Brain pericyte (primary cell): ENCODE measurements at places on chromosomes 6 and 20.

- no peak for DNase-seq
Observed at GRCh38 chr6:32843331-32843978, 392 bp downstream of the PSMB8 start.

- DNase-seq: no peak
Observed at GRCh38 chr6:137659871-137660270, 165.7 kb upstream of the OLIG3 start.

DNA sequence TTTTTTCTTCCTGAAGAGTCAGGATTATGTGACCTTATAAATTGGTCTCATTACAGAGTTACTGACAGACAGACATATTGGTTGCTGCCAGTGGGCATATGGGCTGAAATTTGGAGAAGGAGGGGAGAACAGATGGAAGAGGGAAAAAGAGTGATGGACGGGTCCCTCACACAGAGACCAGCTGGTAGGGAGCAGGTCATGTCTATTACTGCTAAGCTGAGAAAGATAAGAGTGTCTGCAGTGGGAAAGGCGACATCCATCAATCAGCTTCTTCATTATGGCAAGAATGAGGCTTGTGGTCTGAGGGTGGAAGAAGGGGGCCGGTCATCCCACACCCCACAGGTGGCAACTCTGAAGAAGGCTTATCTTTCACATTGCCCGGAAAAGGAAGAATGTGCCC, 353.8 kb upstream of the RSPO3 start:
- DNase-seq: no peak

DNA sequence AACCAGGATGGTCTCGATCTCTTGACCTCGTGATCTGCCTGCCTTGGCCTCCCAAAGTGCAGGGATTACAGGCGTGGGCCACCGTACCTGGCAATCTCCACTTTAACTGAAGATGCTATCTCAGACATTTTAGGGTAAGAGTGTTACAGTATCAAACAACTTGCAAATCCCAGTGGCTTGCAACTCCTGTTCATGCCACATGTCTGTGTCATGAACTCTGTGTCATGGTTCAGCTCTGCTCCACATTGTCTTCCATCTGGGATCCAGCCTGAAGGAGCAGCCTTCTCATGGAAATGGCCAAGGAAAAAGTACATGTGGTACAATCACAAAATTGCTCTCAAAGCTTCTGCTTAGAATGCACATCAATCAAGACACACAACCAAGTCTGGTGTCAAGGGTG, 114.9 kb downstream of the MAP3K5 start:
- no peak for DNase-seq

DNA sequence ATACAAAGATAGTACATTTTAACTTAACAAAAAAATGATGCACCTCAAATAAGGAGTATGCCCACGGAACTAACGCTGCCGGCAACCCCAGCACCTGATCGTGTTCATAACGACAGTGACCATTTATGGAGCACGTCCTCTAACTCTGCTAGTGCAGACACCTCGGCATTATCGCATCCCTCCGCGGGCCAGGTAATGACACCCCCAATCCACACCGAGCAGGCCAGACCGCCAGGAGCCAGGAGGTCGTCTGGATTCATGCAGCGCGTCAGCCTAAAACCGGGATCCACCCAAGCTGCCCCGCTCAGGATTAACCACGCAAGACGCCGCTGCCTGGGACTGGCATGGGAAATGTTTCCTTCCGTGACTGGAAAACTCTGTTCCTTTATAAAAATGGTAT, 34.1 kb downstream of the DACT2 start:
- no peak for DNase-seq

GRCh38 chr20:10558635-10559187, 115.1 kb downstream of the JAG1 start:
- peak; percentile 58 for DNase-seq

DNA sequence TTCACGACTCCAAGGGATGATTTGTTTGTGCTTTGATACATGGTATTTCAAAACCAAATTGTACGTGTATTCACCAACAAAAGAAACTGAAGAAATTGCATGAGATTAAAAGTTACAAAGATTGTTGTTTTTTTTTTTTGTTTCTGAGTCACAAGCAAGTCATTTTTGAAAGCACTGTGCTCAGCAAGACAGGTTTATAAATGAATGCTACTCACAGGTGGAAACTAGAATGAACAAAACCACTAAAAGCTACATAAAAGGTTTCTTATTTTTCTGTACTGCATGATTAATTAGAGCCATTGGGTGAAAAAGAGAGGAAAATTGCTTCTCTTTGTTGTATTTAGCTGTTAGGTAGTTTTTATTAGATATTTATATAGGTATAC, 90.2 kb upstream of the RIPOR2 start:
- DNase-seq: no peak

DNA sequence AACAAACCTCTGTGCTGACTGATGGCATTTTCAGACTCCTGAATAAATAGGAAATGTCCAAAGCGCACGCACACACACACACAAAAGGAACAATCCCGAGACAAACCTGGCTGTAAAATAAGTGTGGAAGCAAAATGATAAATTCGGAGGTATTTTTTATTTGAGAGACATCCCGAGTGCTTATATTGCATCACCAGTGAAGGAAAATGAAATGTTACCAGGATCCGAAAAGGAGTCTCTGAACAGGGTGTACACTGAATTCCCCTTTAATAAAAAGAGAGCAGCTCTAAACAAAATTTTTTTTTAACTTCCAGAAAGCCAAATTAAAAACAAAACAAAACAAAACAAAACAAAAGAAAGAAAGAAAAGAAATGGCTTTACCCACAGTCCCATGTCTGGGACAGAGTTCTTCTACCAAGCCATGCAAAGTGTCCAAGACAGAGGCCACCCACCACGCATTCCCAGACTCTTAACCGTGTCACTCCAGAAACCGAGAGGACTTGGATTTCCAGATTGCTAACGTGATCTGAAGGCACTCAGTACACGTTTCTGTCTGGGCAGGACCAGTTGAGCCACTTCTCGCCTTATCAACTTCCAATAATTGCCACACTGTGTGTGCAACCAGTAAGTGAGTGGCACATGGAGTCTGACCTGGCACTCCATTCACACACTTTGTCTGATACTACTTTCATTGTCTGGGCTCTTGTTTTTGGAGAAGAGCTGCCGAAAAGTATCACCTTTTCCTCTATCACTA, 817 bp downstream of the ME1 start:
- DNase-seq: no peak

- no peak for DNase-seq
Observed at GRCh38 chr6:118408863-118409262, 139.2 kb upstream of the PLN start.

DNA sequence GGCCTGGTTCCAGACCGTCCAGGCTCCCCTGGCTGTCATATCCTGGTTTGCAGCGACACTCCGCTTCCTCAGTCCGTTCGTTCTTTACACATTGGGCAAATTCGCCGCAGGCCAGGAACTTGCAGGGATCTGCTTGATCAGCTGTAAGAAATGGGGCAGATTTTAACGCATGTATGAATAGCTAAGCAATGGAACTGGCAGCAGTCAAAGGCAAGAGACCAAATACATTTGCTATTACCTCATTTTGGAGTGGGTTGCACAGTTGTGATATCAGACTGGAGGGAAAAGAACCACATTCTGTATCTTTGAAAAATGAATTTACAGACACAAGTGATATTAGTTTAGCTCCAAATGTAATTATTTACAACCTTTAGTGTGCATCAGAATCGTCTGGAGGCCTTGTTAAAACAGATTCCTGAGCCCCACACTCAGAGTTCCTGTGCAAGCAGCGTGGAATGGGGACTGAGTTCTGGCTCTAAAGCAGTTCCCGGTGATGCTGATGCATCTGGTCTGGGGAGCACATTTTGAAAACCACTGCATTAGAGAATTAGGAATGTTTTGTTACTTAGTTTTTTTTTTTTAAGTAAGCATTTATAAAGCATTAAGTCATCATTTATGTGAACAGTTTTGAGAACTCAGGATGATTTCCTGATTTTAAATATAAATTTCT, 141.3 kb downstream of the IMPG1 start:
- DNase-seq: no peak

GRCh38 chr6:24910961-24911725, 24.6 kb downstream of the RIPOR2 start:
- no peak for DNase-seq

DNA sequence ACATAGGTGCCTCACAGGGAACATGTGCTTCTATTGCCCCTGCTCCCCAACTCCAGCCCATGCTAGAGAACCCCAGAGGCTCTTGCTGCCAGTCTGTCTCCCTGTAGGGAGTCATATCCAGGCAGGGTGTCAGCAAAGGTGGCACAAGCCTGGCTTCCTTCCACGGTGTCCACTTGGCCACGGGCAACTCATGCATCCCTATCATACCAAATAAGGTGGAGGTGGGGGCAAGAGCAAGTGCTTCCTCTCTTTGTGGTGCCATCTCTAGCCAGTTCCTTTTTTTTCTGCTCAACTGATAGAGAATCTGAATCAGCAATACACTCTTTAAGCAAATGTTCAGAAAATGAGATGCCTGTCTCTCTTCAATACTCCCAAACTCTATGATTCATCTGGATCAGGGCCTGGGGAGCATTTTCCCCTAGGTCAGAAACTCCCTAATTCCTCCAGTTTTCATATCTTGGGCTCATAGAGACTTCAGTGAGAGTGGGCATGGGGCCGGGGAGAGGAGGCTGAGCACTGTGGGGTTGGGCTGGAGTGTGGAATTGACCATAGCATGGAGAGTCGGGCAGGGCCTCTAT, 105.1 kb upstream of the GPR6 start:
- no peak for DNase-seq

DNA sequence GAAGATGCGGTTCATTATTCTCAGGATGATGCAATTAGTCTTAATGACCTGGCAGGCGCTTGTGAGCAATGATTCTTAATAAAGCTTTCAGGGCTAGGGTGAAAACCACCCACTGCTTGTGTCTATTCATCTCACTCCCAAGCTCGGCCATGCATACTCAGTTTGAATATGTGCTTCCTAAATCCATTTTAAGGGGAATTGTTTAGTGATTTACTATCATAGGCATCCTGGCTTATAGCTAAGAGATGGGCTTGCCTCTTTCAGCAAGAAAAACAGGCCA, 141.1 kb upstream of the SLC24A3 start:
- no peak for DNase-seq

DNA sequence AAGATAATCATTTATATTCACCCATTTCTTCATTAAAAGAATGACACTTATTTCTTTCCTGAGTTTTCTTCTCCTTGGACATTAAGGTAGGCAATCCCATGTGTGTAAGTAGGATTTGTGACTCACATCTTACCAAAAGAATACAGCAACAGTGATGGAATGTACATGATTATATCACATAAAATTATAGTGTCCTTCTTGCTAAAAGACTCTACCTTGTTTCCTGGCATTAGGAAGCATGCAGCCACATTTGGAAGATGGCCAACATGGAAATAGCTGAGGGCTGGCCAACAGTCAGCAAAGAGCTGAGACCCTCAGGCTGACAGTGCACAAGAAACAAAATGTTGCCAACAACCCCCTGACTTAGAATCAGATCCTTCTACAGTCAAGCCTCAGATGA, 327.9 kb upstream of the MARCKS start:
- no peak for DNase-seq

GRCh38 chr20:12289465-12289864, 371.8 kb downstream of the BTBD3 start:
- DNase-seq: no peak

DNA sequence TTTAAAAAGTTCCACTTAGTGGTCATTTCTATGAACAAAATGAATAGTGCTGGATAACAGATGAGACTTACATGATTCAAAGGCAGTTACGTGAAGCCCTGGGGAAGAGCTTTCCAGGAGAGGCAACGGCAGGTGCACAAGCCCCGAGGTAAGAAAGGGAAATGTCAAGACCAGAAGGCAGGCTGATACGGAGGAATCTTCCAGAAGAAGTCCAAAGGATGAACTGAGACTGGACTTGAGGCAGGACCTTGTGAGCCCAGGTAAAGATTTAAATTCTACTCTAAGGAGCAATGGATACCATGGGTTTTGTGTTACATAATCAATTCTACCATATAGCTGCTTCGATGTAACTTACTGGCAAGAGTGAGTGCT, 164.6 kb downstream of the BCAS1 start:
- DNase-seq: no peak

DNA sequence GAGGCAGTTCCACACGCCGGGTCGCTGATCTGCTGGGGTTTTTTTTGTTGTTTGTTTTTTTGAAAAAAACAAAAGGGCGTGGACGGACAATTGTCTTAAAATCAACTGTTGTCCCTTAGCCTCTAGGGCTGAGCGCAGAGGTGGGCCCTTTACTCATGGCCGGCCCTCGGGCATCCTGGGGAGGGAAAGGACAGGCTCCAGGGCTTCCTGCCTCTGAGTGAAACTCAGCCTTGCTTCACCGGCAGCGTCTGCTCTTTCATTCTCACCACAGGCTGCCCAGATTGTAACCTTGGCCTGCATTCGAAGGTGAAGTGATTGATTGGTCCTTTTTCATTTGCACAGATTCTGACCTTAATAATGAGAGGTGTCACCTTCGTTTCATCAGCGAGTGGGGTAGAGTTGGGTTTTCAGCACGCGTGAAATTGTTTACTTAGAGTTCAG, 797 bp downstream of the SMIM13 start:
- no peak for DNase-seq

GRCh38 chr20:7231303-7231702, 463.8 kb downstream of the BMP2 start:
- no peak for DNase-seq

DNA sequence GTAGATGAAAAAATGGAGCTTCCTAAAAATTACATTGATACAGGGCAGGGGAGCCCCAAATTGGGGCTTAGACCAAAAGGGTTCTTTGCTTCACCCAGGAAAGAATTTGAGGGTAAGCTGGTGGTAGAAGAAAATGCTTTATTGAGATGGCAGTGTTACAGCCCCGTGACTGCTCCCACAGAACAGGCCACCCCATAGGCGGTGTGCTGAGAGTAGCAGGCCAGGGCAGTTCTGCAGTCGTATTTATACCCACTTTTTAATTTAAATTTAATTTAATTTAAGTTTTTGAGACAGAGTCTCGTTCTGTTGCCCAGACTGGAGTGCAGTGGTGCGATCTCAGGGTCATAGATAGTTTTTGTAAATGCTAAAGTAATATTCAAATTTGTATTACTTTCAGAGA, 265.0 kb downstream of the CDH26 start:
- no peak for DNase-seq

GRCh38 chr6:113625850-113626249, 231.3 kb upstream of the MARCKS start:
- no peak for DNase-seq

DNA sequence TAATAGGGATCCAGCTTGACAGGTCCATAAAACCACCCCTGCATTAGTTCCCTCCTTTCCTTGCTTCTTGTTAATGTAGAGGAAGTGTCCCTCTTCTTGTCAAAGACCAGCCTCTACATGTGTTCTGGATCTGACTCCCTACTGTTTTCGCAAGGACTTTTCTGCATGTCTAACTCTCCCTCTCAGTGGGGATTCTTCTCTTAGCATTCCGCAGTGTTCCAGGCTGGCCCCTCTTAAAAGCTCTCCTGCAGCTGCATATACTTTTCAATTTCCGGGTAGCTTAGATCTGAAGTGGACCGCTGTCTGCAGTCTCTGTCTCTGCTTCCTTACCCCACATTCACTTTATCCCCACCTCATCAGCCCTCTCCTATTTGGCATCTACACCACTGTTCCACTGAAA, 96.1 kb upstream of the MAN1A1 start:
- DNase-seq: no peak
